Heart right ventricle (tissue), 16 donors: ENCODE measurements at places on chromosomes 5 and 9. TPM values are rescaled to one million over a fixed set of nuclear protein-coding genes. Genes with fewer than 3 reads are reported as not detected.

Gene STX17
- 24.2 TPM for total RNA-seq

Gene IFNA17
- total RNA-seq = not detected

- DNase-seq = no peak
Measured at GRCh38 chr5:42502613-42503470, 79.6 kb downstream of the GHR start.

Gene CCL27
- total RNA-seq = not detected

Gene SPATA9
- not detected for total RNA-seq

DNA sequence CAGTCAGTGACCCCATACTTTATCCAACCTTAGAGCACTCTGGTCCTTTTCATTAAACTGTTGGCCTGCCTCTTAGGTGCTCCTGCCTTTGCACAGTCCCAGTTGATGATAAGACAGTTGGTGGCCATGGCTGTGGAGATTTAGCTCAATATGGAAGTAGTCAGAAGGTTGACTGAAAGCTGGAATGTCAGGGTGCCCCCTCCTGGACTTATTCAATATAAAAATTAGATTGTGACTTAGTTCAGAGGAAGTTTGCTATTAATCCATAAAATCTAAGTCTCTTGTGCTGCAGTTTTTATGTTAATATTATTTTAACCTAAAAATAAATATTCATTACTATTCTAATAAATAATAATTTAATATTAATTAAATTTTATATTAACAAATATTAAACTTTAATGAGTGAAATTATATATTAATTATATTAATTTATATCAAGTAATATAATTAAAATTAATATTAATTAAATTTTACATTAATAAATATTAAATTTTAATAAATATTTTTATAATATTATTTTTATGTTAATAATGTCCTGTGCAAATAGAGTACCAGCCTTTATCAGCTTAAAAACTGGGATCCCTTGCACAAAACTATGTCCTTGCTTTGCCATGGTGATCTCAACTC lies 77.7 kb upstream of the ADAMTSL1 start:
- DNase-seq = no peak

Gene TRIP13
- total RNA-seq = 0.85 TPM

- DNase-seq = no peak
Measured at GRCh38 chr9:14170973-14171596, 142.9 kb downstream of the NFIB start.

DNA sequence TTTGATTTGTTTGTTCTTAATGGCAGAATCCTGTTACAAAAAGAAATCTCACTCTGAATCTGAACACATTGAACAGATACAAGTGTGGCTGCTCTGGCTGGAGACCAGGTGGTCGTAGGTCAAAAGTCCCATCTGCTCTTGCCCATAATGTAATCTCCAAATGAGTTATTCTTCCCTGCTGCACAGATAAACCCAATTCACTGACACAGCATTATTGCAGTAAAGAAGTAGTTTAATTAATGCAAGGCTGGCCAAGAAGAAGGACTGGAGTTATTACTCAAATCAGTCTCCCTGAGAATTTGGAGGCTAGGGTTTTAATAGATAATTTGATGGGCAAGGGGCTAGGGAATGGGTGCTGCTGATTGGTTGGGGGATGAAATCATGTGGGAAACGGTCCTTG lies 52.6 kb downstream of the PUM3 start:
- DNase-seq = no peak
